ENCODE measurements at places on chromosomes 3 and 15. TPM values are rescaled to one million over a fixed set of nuclear protein-coding genes. Genes with fewer than 3 reads are reported as not detected.

Gene CLDN18
- total RNA-seq = under 0.01 TPM

Gene SHF
- total RNA-seq = 2.5 TPM

Gene CRABP1
- total RNA-seq = not detected

Gene SYNPR
- not detected for total RNA-seq

Gene OR5K1
- not detected for total RNA-seq

Gene CHRM5
- under 0.01 TPM for total RNA-seq

Gene KIF15
- total RNA-seq = 1.3 TPM

Gene CACNA2D2
- total RNA-seq = not detected

Gene ZBED2
- not detected for total RNA-seq

Gene SLCO3A1
- 4.1 TPM for total RNA-seq

Gene ARGFX
- total RNA-seq = not detected

Gene SH3BP5
- total RNA-seq = 26.5 TPM

Gene FBXL22
- 0.15 TPM for total RNA-seq

Gene CPEB1
- total RNA-seq = 42.7 TPM

Gene MYEF2
- total RNA-seq = 1.3 TPM

Gene MORC1
- total RNA-seq = not detected

Gene ASB14
- not detected for total RNA-seq

Gene UBE2E2
- total RNA-seq = 51.8 TPM

Gene SLC28A1
- total RNA-seq = not detected

Gene SLC15A2
- 0.50 TPM for total RNA-seq

Gene CCNB2
- total RNA-seq = 5.1 TPM

Gene IMPG2
- total RNA-seq = 0.33 TPM

Gene ZBTB47
- total RNA-seq = 59.7 TPM

Gene SLC28A2
- not detected for total RNA-seq

Gene ALDH1A2
- total RNA-seq = 2.3 TPM

Gene NMNAT3
- 0.83 TPM for total RNA-seq

Gene GPR87
- 0.29 TPM for total RNA-seq

Gene ISY1
- total RNA-seq = 36.9 TPM

Gene BFSP2
- not detected for total RNA-seq

Gene BHLHE40
- 22.7 TPM for total RNA-seq

Gene NLGN1
- 3.3 TPM for total RNA-seq

Gene CKMT1B
- total RNA-seq = not detected

Gene GP5
- total RNA-seq = 0.17 TPM

Gene KNG1
- total RNA-seq = not detected
